ENCODE measurements at places on chromosomes 4 and X. TPM values are rescaled to one million over a fixed set of nuclear protein-coding genes. Genes with fewer than 3 reads are reported as not detected.

DNA sequence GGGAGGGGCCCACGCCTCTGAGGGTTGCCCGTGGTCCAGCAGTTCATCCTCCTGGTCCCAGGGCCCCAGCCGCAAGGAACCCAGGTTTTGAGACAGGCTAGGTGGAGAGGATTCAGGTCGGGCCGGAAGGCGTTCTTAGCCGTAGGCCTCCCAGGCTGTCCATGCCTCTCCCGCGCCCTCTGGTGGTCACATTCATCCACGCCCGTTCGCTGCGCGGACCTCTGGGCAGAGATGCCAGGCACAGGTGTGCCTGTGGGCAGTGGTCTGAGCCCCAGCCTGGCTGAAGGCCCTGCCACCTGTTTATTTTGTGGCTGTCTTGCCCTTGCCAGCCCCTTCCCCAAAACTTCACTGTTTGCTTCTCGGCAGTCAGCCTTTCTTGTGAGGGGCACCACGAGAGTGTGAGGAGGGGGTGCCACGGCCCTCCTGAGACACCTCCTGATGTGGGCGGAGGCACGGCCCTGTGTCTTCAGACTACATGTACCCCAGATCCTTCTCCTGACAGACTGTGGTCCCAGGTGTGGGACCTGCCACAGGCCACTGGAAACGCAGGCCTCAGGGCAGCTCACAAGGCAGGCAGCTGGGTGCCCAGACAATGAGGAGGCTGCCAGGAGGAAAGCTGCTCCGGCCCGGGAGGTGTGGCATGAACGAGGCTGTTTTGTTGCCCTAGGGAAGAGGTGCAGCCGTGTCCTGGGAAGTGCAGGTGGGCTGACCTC lies 5.0 kb downstream of the UVSSA start:
- no peaks in the 10 kb centered on the region for H3K36me3 ChIP-seq
- no peak overlapping the region for H3K27ac ChIP-seq
- H3K27me3 ChIP-seq: no peaks in the 10 kb centered on the region
- no peak overlapping the region for H3K4me3 ChIP-seq

Gene PTTG2
- not detected for total RNA-seq

Gene CITED1
- total RNA-seq: 28.2 TPM

GRCh38 chr4:76420188-76420761 lies 666 bp downstream of the CCDC158 start:
- peak overlapping the region; percentile 62 for H3K4me3 ChIP-seq
- no peaks in the 10 kb centered on the region for H3K36me3 ChIP-seq
- H3K4me1 ChIP-seq: no peaks in the 10 kb centered on the region
- no peak for DNase-seq

Gene SPACA5
- not detected for total RNA-seq

- no peak for DNase-seq
- H3K4me1 ChIP-seq: no peaks in the 10 kb centered on the region
- no peaks in the 10 kb centered on the region for H3K27me3 ChIP-seq
- no peak overlapping the region for H3K27ac ChIP-seq
- no peaks in the 10 kb centered on the region for H3K36me3 ChIP-seq
These were observed 1651.4 kb upstream of the IGFBP7 start for GRCh38 chr4:58761563-58761962.

DNA sequence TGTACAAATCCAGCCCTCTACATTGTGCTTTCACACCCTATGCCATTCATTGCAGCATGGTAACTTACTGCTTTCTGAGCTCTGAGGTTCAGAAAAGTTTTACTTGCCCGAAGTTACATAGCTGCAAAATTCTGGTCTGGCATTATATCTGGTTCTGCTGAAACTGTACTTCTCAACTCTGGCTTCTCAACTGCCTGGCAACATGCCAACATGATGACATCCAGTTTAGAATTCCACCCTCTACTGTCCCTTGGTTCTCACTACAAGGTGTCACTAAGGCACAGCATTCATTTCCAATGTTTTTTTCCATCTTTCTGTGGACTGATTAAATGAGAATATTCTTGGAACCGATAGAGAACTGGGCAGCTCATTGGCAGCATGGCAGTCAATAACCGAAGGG lies 242.9 kb upstream of the PRPS2 start:
- H3K4me3 ChIP-seq: no peak overlapping the region
- H3K36me3 ChIP-seq: no peaks in the 10 kb centered on the region
- no peak overlapping the region for H3K27ac ChIP-seq
- no peaks in the 10 kb centered on the region for H3K27me3 ChIP-seq
- H3K4me1 ChIP-seq: no peaks in the 10 kb centered on the region
- no peak for DNase-seq

- H3K4me1 ChIP-seq: no peaks in the 10 kb centered on the region
- no peaks in the 10 kb centered on the region for H3K36me3 ChIP-seq
- H3K27ac ChIP-seq: peak overlapping the region; percentile 81
- no peak for DNase-seq
- H3K27me3 ChIP-seq: no peaks in the 10 kb centered on the region
- H3K4me3 ChIP-seq: no peak overlapping the region
These were observed 17.2 kb upstream of the SCRG1 start for GRCh38 chr4:173415885-173416653.

Gene PNMA6F
- total RNA-seq: not detected

DNA sequence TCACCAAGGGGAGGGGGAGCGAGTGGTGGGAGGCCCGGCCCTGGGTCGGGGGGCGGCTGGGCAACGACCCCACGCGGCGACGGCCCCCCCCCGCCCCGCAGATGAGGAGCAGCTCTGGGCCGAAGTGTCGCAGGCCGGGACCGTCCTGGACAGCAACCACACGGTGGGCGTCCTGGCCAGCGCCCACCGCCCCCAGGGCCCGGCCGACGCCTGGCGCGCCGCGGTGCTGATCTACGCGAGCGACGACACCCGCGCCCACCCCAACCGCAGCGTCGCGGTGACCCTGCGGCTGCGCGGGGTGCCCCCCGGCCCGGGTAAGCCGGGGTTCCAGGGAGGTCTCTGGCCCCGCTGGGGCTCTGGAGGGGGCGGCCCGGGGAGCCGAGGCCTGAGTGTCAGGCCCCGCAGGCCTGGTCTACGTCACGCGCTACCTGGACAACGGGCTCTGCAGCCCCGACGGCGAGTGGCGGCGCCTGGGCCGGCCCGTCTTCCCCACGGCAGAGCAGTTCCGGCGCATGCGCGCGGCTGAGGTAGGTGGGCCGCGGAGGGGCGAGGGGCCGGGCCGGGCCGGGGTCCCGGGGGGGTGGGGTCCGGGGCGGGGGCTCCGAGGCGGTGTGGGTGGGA lies 8.7 kb upstream of the FGFRL1 start:
- H3K27me3 ChIP-seq: peaks cover 72% of the 10 kb centered on the region
- H3K4me1 ChIP-seq: peaks cover 8% of the 10 kb centered on the region
- no peak overlapping the region for H3K4me3 ChIP-seq
- no peak overlapping the region for H3K27ac ChIP-seq

Gene ARHGEF38
- total RNA-seq: not detected
